ENCODE measurements at places on chromosomes 6 and 20.

DNA sequence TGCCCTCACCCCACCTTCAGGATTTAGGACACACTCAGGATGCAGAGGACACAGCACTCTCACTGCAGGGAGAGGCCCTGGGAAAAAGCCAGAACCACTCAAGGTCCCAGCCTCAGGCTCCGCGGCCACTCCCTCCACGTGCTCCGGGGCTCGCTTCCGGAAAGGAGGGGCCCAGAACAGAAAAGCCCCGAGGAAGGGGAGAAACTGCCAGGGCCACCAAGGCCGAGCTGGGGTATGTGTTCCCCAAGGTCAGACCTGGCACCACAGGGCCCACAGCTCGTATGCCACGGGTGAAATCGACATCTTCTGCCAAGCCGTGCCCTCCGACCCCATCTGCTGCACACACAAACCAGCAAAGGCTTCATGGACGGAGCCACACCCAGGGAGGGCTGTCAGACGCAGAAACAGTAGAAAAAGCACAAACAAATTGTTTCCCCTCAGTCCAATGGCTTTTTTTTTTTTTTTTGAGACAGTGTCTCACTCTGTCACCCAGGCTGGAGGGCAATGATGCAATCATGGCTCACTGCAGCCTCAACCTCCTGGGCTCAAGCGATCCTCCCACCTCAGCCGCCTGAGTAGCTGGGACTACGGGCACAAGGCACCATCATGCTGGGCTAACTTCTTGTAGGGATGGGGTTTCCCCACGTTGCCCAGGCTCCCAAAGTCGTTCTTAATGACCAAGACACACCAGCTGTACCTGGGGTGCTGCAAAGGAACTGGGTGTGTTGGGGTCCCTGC lies 33.4 kb downstream of the SLC2A4RG start:
- DNase-seq = no peak

DNA sequence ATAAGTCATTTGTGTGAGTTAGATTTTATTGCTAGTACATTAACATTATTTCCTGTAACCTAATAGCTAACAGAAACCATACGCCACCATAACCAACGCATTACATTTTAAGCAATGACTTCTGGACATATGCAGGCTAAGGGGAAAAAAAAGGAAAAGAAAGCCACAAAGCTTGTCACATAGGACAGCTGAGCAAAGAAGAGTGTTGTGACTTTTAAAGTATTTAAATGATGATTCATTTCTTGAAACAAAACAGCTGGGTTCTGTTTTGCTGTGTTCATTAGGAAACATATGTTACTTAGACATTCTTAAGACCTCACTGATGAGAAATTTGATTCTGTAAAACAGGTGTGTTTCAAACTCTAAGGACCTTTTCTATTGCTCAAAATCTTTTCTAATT lies 171.4 kb downstream of the COL9A1 start:
- DNase-seq = no peak

- DNase-seq = no peak
Observed at GRCh38 chr6:2203264-2203663, 42.1 kb downstream of the GMDS start.

DNA sequence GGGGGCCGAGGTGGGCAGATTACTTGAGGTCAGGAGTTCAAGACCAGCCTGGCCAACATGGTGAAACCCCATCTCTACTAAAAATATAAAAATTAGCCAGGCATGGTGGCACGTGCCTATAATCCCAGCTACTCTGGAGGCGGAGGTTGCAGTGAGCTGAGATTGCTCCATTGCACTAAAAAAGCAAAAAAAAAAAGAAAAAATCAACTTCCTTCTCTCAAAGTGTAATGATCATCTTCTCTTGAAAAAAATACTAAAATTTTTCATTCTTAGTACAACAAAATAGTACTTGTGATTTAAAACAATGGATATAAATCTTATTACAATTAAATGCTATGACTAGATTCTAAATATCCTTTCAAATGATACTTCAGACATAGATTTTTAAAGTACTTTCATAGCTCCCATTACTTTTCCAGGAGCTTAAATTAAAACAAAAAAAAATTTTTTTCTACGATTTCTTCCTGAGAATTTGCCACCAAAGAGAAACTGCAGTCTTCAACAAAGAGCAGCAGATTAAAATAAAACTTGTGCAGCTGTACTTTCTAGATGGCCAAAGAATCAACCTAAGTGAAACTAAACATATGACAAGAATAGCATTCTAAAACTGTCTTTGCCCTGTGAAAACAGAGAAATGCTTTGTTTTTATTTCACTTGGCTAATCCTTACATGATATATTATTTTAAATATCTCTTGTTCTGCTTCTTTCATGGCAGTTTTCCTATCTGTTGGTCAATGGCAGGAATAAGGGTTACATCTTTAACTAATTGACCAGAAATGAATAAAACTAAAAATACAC lies 75.2 kb downstream of the MAP3K5 start:
- DNase-seq = no peak

DNA sequence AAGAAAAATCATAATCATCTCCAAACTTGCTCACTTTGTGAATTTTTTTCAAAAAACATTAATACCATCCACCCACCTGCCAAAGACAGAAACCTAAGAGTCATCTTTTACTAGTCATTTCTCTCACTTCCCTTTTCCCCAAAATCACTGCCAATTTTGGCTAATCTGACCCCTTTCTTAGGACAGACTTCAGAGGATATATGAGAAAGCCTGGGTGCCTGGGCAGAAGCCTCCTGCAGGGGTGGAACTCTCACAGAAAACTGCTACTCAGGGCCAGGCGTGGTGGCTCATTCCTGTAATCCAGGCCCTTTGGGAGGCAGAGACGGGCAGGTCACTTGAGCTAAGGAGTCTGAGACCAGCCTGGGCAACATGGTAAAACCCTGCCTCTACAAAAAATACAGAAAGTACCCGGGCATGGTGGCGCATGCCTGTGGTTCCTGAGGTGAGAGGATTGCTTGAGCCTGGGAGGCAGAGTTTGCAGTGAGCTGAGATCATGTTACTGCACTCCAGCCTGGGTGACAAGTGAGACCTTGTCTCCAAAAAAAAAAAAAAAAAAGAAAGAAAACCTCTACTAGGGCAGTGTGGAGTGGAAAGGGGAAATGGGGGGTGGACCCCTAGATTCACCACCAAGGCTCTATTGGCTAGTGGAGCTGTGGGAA lies 3.8 kb downstream of the DEK start:
- DNase-seq = no peak

- DNase-seq = no peak
Observed at GRCh38 chr6:89495961-89496535, 63.1 kb downstream of the ANKRD6 start.
